NCI-H1417 treated with DMSO at 0.1 percent for 48 hours (cell line): ENCODE measurements at places on chromosomes 13 and 19.

DNA sequence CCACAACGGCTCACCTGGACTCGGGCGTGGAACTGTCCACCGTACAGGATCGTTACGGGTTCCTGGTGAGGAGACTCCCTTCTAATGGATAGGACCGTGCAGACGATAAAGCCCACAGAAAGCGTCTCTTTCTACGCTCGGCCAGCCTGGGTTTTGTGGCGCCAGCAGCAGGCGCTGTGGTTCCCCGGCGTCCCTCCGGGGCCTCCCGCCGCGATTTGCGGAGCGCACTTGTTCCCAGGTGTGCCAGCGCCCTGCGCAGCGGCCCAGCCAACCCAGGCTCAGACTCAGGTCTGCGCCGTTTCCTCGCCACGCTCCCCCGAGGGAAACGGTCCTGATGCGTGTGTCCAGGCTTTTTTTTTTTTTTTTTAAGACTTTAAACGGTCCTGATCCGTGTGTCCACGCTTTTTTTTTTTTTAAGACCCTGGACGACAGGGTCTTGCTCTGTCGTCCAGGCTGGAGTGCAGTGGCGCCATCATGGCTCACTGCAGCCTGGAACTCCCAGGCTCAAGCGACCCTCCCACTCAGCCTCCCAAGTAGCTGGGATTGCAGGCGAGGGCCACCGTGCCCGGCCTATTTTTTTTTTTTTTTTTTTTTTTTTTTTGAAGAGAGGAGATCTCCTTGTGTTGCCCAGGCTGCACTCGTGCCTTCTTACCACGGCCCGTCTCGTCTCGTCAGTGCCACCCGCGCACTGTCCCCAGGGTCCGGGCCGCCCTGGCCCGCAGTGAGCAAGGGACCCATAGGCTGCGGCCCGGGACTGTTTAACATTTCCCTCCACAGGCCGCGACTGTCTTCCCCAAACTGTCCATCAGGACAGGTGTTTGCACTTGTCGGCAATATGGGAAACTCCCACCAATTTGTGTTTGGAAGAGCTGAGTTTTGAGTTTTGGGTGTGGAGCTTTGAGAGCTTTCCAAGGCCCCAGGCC lies 23.8 kb downstream of the GJA3 start:
- DNase-seq, result no peak

- no peak for DNase-seq
These were observed 132.8 kb downstream of the RGCC start for GRCh38 chr13:41590122-41590521.

- DNase-seq, result no peak
These were observed 5.8 kb upstream of the VSTM1 start for GRCh38 chr19:54069470-54069869.

- no peak for DNase-seq
These were observed 233.4 kb upstream of the SPRY2 start for GRCh38 chr13:80574113-80574850.

DNA sequence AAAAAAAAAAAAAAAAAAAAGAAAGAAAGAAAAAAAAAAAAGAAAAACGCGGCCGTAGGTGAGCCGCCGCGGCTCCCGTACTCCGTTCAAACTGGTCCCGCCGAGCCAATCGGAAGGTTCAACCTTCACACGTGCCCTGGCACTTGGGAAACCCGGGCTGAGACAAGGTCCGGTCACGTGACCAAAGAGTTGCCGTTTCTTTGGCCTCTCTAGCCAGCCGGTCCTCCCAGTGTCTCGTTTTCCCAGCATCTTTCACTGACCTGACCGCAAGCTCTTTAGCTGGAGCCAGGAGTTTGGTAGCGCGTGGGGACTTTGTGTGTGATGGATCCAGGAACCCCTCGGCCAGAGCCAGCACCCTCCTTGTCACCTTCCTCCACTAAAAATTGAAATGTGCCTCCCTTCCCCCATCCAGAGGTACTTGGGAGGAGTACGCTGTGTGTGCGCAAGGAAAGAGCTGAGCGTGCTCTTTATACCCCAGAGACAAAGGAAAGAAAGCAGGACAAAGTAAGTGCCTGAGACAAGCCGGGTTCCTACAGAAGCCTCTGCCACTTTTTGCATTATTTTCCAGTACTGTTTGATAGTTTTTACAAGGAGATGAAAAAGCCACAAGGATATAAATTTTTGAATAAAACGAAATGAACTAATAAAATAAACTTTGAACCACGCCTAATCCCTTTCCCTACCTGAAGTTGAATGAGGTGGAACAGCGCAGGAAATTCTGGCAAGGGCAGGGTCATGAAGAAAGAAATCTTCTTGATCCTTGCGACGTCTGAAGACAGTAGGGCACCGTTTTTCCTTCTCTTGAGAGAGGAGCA lies 959 bp downstream of the TNPO2 start:
- peak; percentile 90 for DNase-seq

GRCh38 chr19:11019824-11020223 lies 59.0 kb downstream of the SMARCA4 start:
- no peak for DNase-seq

DNA sequence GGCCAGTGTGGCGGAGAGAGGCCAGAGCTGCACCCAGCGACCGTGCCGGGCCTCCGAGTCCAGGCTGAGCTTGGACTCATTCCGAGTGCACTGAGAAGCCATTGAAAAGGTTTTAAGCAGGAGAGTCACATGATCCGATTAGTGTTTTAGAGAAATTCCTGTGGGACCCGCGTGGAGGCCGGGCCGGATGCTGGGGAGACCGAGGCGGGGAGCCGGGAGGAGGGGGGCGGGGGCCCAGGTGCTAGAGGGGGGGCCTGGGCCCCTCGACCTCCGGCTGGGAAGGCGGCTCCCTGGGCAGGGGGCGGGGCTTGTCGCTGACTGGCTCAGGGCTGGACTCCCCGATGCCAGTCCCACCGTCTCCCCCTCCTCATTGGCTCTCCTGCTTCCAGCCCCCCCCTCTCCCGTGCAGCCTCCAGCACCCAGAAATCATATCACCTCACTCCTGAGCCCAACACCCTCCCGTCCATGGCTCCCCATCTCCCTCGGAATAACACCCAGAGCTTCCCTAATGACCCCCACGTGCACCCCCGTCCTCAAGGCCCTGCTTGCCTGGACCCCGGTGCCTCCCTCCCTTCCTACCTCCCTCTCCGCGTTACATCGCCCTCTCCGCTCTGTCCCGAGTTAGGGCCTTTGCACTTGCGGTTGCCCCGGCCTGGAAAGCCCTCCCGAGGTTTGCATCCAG lies 5.2 kb upstream of the ZNF579 start:
- no peak for DNase-seq

GRCh38 chr19:32863841-32864240 lies 5.7 kb downstream of the SLC7A9 start:
- no peak for DNase-seq

- DNase-seq, result no peak
These were observed 516 bp upstream of the FAM32A start for GRCh38 chr19:16184665-16185122.

- no peak for DNase-seq
These were observed 23.5 kb downstream of the SLAIN1 start for GRCh38 chr13:77720988-77721387.

GRCh38 chr13:34164582-34164981 lies 346.6 kb downstream of the RFC3 start:
- no peak for DNase-seq

- DNase-seq, result no peak
These were observed 142.2 kb downstream of the SIPA1L3 start for GRCh38 chr19:38049105-38049649.

- DNase-seq, result no peak
These were observed 616.4 kb downstream of the EFNB2 start for GRCh38 chr13:105918842-105919741.

GRCh38 chr19:53466726-53467484 lies 628 bp upstream of the ZNF813 start:
- DNase-seq, result no peak

DNA sequence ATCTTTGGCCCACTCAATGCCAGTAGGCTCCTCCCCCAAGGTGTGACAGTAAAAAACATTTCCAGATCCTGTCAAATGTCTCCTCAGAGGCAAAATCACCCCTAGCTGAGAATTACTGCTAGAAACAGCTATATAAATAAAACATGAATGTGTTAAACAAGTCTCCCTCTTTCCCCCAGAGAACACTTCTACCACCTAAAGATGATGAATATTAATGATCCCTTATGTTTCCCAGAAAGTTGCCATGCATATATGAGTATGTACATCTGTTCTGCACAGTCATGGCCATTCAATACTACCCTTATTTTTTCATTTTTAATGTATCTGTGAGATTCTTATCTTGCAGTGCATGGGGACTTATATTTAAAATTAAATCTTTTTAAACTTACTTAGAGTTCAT lies 230.0 kb downstream of the SHISA2 start:
- DNase-seq, result no peak

GRCh38 chr19:6685482-6685881 lies 15.5 kb upstream of the TNFSF14 start:
- DNase-seq, result no peak

GRCh38 chr19:873084-873483 lies 13.6 kb downstream of the CFD start:
- DNase-seq, result no peak

DNA sequence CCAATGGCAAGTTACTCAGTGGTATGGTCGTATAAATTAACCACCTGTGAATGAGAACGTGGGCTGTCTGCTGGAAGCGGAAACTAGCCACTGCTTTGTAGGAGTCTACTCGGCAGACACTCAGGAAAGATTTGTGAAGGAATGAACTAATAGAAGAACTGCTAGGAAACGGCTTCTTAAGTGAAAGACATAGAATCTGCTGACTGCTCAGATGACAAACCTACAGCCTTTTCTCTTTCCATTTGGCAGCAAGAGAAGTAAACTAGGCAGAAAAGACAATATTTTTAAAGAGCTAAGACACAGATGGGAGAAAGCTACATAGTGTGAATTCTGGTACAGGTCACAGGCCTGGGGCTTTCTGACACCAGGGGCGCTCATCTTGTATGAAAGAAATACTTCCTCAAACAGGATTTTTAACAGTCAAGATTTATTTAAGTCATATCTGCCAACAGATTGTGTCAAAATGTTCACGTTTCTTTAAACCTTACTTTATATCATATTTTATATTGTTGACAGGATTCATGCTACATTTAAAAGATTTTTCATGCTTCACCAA lies 78.4 kb downstream of the MIPEP start:
- no peak for DNase-seq

DNA sequence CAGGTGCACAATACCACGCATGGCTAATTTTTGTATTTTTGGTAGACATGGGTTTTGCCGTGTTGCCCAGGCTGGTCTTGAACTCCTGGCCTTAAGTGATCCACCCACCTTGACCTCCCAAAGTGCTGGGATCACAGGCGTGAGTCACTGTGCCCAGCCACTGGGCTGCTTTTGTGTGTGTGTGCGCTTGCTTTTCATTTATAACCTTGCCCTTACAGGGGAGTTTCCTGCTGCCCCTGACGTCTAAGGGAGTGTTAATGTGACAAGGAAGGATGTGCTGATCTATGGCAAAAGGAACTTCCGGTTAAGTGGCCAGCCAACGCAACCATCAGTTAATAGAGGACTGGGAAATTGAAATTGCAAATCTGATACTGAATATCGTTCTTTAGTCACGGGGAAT lies 57.7 kb downstream of the ING1 start:
- DNase-seq, result no peak

GRCh38 chr13:76239031-76239680 lies 603.0 kb downstream of the LMO7 start:
- DNase-seq, result no peak

DNA sequence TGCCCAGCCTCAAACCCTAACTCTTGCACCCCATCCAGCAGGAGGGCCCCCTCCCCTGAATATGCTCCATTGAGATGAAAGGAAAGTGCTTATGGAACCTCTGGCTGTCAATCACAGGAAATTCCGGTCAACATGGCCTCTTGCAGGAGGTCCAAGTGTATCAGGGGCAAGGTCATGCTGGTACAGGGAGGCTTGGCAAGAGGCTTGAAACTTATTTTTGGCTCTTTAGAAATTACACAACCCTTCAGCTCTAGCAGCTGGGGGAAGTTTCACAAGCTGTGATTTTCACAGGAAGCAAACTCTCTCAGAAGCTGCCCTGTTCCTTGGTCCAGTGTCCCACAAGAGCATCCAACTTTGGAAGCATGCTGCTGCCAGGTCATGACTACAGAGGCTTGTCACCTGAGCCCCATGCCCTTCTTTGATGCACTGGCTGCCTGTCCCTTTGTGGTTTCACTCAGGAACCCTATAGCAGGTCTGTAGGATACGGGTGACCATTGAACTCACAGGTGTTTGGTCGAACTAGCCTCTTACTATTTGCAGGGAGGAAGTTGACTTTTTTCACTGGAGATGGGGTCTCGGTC lies 8.4 kb downstream of the ASF1B start:
- no peak for DNase-seq

- no peak for DNase-seq
These were observed 7.4 kb upstream of the CYP4F3 start for GRCh38 chr19:15633082-15633835.

- no peak for DNase-seq
These were observed 110.3 kb upstream of the ABCC4 start for GRCh38 chr13:95411428-95412040.

DNA sequence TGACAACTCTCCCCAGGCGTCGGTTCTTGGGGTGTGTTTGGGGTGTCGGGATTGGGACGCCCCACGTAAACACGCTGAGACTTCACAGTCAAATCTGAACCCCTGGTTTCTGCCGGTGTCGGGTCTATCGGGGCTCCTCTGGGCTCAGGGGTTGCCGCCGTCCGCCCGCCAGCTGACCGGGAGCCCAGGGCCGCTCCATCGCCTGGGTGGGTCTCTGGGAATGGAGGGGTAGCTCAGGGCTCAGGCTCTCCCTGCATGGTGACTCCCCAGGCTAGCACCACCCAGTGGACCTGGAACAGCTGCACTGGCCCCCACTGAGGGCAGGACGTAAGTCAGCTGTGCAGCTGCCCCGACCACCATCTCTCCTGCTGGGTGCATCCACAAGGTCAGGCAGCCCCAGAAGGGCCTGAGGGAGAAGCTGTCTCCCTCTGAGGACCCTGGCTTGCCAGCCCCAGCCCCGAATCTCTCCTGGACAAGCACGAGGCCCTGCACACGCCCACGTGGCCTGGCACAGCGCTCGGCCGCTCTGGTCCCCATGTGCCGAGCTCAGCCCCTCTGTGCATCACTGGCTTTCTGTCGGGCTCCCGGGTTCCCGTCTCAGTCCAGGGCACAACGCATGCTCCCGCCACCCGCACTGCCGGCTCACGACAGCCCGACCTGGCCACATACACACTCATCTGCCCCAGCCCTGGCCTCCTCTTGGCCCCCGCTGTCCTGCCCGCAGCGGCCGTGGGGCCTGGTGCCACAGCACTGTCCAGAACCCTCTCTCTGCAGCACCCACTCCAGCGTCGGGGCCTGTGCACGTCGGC lies 6.1 kb downstream of the RNF126 start:
- DNase-seq, result no peak

GRCh38 chr13:36006347-36006746 lies 124.8 kb downstream of the DCLK1 start:
- no peak for DNase-seq

DNA sequence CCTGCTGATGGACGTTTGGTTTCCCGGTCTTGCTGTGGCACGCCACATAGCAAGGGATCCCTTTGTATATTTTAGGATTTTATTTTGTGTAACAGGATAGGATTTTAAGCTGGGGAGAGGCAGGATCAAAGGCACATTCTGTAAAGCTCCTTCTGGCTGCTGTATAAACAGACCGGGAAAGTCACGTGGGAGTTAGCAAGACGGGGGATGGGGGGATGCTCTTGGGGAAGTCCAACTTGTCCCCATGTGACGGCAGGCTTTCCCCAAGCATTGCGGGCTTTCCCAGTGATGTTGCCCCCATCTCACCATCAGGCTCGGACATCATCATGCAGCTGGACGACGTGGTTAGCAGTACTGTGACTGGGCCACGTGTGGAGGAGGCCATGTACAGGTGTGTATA lies 5.8 kb downstream of the QTRT1 start:
- DNase-seq, result no peak

GRCh38 chr13:24747248-24748060 lies 16.5 kb upstream of the RNF17 start:
- DNase-seq, result no peak

- peak; percentile 64 for DNase-seq
These were observed 977 bp upstream of the EFNB2 start for GRCh38 chr13:106536244-106537034.
